ENCODE measurements at places on chromosomes 7 and 10. TPM values are rescaled to one million over a fixed set of nuclear protein-coding genes. Genes with fewer than 3 reads are reported as not detected.

Gene RGS10
- 33.1 TPM for total RNA-seq

DNA sequence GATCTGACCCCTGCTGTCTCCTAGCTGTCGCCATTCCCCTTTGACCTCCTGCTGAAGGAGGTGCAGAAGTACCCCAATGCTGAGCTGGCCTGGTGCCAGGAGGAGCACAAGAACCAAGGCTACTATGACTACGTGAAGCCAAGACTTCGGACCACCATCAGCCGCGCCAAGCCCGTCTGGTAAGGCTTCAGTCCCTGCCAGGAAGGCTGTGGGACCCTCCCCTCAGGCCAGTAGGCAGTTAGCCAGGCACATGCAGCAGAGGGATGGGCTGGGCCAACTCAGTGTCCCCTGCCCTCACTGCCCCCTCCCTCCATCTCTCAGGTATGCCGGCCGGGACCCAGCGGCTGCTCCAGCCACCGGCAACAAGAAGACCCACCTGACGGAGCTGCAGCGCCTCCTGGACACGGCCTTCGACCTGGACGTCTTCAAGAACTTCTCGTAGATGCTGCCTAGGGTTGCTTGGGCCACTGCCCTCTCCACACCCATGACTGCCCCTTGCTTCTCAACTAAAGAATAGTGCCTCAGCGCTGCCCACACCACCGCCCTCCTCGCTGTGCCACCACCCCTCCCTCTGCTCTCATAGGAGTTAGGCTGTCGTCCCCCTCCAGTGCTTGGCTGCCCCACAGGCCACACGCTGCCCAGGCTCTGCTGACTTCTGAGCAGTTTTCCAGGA lies 41.0 kb upstream of the ZMIZ2 start:
- no peak for DNase-seq

- no peak for DNase-seq
These were observed 73.5 kb downstream of the CRPPA start for GRCh38 chr7:16347827-16348192.

Gene LBX1
- not detected for total RNA-seq

GRCh38 chr7:33773053-33773452 lies 132.3 kb upstream of the BMPER start:
- no peak for DNase-seq

DNA sequence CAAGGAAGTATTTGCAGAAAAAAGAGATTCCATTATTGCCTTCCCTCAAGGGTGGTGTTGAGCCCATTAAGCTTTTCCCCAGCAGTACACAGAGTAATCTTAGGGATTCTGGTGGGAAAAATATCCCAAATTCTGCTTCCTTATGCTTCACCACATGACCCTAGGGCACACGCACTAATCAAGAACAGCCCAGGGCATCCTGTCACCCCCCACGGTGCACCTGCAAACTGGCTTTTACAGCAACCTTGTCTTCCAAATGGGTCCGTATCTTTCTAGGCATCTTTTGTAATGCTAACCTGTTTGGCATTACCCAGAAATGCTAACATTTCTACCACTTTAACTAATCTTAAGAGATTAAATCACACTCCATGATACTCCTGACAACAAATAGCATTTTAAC lies 926 bp upstream of the C7orf33 start:
- DNase-seq, result no peak

- DNase-seq, result peak; percentile 36
These were observed 45.6 kb upstream of the PDE1C start for GRCh38 chr7:32115831-32116230.

Gene SCART1
- total RNA-seq, result 0.37 TPM

DNA sequence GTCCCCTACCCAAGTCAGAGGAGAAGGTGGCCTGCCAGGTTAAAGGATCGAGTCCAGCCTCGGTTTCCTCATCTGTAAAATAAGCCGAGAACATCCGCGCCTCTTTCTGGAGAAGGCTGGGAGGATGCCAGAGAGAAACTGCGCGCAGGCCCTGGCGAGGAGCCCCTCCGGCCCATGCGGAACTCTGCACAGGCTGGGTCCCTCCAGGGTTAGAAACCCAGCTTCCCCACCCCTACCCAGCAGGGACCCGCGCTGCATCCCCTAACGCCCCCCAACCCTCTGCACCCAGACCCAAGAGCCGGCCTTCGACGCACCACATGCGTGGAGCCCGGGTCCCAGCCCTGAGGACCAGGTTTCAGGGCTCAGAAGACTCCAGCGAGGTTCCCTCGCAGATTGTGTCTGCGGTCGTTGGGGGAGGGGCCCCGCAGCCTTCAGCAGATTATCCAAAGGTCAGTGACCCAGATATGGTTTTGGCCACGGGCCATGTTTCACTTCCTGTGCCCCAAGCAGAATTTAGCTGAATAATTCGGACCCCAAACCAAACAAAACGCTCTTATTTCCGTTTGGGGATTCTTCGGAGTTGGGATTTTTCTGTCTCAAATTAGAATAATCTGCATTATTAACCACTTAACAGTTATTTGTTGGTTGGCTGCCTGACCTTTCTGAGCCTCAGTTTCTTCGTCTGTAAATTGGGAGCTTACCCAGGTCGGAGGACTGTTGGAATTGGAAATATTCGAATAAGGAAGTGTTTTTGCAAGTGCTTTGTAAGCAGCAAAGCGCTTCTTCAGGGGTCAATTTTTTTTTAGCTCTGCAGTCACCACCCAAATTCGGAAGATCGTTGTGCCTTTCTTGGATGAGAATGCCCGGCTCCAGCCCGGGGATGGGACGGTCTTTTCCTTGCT lies 167.7 kb downstream of the UBE2H start:
- DNase-seq, result no peak
